T-helper 9 cell (primary cell): ENCODE measurements at places on chromosomes 16 and 17.

- DNase-seq: no peak
These were observed 1.4 kb upstream of the ABR start for GRCh38 chr17:1180958-1181752.

DNA sequence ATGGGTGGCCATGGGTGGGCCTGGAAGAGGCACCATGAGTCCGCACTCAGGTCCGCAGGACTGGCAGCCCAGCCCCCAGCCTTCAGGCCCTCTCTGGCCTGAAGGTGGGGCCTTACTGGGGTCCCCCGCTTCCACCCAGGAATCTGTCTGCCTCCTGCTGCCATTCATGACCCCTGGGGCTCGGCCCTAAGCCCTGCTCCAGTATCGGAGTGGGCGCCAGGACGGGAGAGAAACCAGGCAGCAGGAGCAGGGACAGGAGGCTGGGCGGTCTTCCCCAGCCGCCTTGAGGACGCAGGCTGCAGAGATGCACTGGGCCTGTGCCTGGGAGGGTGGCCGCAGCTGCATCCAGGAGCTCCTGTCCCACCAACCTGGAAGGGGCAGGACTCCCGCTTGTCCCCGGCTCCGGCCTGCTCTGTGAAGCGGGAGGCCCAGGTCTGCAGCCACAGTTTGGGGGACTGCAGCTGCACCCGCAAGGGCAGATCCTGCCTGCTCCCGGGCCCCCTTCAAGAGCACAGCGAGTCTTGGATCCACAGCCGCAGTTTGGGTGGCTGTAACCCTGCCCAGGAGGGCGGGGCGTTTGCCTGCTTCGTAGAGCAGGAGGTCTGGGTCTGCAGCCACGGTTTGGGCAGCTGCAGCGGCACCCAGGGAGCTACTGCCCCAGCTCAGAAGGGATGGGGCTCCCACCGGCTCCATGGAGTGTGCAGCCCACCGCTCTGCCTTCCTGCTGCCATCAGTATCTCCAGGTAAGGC lies 81.8 kb upstream of the DNAJA2 start:
- no peak for DNase-seq

DNA sequence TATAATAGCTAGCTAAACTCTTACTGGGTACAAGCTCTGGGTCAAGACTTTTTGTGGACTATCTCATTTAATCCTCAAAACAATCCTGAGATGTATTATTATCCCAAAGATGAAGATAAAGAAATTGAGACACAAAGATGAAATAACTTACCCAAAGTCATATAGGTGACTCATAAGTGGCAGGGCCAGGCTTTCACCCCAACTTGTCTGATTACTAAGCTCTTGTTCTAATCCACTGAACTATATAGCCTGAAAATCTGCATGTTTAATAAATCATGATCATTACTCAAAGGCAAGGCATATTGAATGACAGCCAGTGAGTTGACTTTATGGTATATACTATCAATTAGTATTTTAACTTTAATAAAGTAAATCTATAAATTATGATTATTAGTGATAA lies 77.4 kb downstream of the SKAP1 start:
- DNase-seq: no peak

- no peak for DNase-seq
These were observed 1357.4 kb upstream of the GOT2 start for GRCh38 chr16:60091529-60091928.

GRCh38 chr16:11572301-11572995 lies 14.3 kb downstream of the LITAF start:
- DNase-seq: peak; percentile 55

GRCh38 chr16:69890114-69890891 lies 60.8 kb upstream of the CLEC18A start:
- DNase-seq: no peak

GRCh38 chr17:33366960-33367359 lies 73.9 kb upstream of the ASIC2 start:
- DNase-seq: no peak

- DNase-seq: no peak
These were observed 42.9 kb downstream of the CDRT4 start for GRCh38 chr17:15424521-15424920.

- DNase-seq: no peak
These were observed 8.9 kb upstream of the RBFOX3 start for GRCh38 chr17:79619636-79620206.

DNA sequence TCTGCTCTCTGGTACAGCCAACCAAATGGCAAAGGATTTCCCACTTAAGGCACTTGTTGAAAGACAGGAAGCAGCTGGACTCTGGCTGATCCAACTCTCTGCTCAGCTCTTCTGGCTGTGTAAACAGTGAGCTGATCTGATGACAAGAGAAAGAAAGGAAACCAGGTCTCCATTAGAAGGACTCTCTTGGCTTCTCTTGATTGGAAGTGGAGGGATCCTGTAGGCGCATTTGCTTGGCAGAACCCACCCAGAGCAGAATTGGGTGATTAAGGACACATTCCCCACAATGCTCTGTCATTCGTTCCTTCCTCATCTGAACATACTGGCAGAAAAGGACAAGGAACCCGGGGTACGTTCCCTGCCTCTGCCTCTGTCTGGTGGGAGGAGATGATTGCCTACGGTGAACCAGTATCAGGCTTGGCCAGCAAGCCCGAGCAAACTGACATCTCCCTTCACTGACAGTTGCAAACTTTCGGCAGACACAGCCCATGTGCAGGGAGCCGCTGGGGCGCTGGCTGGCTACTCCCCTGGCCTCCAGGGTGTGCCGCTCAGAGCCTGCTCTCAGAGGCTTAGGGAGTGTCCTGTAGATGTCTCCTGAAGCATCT lies 29.1 kb downstream of the LDHD start:
- DNase-seq: no peak
